ENCODE measurements at places on chromosomes 2 and 18.

DNA sequence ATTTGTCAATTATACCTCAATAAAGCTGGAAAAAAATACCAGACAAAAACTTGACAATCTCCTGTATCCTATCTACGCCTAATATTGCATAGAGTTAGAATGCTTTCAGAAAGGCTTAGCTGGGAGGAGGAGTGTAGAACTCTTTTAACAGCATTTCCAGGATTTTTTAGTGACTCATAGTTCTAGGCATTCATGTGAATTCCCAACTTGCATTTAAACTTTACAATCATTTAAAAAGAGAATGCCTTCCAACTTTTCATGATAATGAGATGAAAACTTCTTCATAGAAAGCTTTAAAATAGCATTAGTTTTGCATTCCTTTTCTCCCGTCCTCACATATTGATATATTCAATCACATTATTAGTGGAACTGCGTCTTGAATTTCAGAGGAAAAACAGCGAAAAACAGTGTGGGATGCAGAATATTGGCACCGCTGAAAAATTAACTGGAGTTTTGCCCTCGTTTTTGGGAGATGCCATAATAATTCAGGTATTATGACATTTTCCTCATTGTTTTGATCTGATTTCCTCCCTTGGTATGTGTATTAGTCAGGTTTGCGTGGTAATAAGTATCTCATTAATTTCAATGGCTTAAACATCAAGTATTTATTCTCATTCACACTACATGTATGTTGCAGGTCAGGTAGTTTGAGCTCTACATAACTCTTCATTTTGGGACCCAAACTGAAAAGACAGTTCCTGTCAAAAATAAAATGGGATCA lies 293.2 kb upstream of the FIGN start:
- DNase-seq = no peak

GRCh38 chr2:240502059-240502429 lies 55.7 kb downstream of the ANKMY1 start:
- no peak for DNase-seq

DNA sequence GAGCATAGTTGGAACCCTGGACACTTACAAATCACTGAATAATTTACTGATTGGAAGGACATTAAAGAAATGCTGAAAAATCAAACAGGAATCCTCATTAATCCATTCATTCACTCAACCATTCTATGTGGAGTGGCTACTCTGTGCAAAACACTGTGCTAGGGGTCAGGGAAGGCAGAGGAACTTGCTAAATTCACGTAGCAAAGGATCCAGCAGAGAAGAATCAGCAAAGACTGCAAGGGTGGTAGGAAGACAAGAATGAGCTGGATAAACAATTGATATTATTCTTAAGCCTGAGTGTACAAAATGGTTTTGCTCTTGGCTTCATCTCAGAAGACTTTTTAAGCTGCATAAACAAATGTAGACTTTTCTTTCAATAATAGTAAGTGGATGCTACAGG lies 164.3 kb upstream of the CAVIN2 start:
- DNase-seq = no peak

- no peak for DNase-seq
Observed at GRCh38 chr2:232134939-232135338, 173.4 kb downstream of the DIS3L2 start.

- no peak for DNase-seq
Observed at GRCh38 chr18:66734451-66734850, 130.6 kb upstream of the CDH19 start.

DNA sequence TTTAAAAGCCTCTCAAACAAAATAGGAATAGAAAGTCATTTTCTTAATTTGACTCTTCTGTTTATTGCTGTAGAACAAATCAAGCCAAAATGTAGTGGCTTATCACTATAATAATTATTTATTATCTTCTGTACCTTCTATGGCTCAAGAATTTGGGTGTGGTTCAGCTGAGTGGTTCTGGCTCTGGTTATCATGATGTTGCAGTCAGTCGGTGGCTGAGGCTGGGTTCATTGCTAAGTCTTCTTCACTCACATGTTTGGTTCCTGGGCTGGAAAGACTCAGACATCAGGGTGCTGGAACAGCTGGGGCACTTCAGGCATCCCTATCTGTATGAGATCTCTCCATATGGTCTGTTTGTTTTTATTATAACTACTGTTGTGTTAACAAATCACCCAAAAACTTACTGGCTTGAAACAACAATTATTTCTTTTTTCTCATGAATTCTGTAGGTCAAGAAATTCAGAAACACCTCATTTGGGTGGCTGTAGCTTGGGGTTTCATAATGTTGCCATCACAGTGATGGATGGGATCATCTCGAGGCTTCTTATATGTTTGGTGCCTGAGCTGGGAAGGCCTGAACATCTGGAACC lies 242.6 kb upstream of the FBXO11 start:
- no peak for DNase-seq

DNA sequence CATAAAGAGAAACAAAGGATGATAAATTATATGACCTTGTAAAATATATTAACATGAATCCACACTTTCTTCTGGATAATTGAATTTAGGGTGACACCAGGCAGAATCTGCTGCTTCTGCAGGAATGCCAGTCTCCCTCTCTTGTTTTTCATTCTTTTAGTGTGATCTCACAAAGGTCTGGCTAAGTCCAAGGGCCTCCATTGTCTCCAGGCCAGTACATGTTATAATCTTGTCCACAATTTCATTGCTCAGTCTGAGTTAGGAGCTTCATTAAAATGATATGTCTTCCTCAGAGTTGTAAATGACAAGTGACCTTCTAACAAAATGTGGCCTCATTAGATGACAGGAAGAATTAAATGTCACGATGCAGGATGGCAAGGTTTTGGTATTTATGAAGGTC lies 110.2 kb downstream of the APOB start:
- no peak for DNase-seq

DNA sequence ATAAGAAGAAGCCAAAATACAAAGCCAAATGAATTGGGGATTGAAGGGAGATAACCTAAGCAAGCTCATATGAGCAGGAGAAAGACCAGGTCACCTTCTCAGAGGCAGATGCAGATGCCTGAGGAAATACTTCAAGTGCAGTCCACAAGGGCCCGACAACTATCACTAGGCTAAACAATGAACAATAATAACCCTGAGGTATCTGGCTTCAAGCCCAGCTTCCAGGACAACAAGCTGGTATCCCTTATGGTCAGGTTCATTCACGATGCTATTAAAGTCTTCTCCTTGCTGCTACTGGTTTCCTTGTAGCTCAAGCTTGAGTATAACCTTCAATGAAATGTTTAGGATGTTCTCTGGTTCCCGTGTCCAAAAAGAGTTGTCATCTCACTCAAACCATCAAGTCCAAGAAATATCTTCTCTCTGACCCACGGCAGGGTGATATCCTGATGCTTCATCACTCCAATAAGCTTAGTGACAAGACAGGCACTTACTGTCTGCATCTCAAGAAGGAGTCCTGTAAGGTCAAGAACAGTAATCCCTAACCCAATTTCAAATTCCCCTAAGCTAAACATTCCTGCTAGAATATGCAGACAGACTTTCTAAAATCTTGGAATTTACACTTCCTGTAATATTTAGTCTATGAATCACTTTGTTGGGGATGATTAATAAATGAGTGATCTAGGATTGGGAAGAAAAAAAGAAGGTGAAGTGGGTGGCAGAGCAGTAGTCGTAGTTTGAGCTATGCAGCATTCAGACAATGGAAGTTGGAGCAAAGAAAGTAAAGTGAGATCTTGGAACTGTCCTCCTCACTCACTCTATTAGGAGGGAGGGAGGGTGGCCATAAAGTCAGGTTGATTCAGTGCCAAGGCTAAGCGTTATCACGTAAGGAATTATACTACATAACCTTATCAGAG lies 33.1 kb downstream of the CHN1 start:
- DNase-seq = no peak

DNA sequence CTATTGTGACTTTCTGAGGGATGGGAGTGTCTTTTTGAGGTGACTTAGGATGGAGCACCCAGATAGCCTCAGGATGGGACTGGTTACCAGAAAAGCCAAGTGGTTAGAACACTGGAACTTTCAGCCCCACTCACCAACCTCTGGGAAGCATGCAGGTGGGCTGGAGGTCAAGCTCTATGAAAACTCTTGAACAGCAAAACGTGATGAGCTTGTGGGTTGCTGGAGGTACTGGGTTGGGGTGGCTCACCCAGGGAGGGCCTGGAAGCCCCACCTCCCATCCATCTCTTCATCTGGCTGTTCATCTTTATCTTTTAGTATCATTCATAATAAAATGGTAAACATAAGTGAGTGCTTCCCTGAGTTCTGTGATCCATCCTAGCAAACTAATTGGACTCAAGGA lies 216.4 kb downstream of the SPP2 start:
- DNase-seq = no peak
